ENCODE measurements at places on chromosomes 3 and 15.

DNA sequence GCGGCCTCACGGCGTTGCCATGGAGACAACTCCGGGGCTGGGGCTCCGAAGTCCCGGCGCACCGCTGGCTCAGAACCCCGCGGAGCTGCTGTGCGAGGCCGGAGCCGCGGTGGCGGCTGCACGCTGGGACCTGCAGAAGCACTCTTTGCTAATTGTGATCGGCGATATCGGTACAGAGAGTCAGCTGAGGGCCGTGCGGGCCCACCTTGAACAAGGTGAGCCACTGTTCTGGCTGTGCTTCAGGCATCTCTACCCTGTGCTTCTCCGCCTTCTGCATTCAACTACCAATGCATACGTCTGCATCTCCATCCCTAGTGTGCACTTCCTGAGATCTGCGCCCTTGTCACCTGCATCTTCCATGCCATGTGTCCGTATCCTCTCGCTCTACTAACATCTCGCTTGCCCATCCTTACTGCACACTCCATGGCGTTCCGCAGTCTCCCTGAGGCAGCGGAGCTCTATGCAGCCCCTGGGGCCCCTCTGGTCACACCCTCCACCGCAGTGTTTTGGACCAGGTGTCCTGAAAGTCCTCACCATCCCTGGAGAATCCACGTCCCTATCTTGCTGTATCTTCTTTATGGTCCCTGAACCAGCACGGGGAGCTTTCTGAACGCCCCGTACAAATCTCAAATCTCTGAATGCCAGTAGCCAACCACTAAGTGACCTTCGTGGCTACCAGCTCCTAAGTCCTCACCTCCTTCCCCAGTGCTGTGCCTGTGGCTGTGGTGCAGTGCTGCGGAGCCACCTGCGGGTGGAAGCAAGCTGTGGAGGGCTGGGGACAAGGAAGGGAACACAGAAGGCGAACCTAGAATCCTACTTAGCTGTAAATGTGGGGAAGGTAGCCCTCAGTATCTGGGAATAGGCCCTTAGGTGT is 6.2 kb upstream of the MAP1A start:
- DNase-seq, result no peak

GRCh38 chr3:99648516-99648915 is 10.1 kb downstream of the COL8A1 start:
- no peak for DNase-seq

- no peak for DNase-seq
Measured at GRCh38 chr3:50584391-50584790, 15.1 kb downstream of the HEMK1 start.

- DNase-seq, result no peak
Measured at GRCh38 chr3:150635526-150635925, 32.4 kb downstream of the SELENOT start.

DNA sequence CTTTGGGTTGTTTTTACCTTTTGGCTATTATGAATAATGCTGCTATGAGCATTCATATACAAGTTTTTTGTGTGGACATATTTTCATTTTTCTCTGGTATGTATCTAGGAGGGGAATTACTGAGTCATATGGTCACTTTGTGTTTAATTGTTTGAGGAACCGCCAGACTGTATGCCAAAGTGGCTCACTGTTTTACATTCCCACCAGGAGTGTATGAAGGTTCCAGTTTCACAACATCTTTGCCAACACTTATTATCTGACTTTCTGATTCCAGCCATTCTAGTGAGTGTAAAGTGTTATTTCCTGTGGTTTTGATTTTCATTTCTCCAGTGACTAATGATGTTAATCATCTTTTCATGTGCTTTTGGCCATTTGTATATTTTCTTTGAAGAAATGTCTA is 51.8 kb downstream of the CMTM7 start:
- DNase-seq, result no peak

GRCh38 chr15:67103869-67104268 is 38.5 kb downstream of the SMAD3 start:
- no peak for DNase-seq

DNA sequence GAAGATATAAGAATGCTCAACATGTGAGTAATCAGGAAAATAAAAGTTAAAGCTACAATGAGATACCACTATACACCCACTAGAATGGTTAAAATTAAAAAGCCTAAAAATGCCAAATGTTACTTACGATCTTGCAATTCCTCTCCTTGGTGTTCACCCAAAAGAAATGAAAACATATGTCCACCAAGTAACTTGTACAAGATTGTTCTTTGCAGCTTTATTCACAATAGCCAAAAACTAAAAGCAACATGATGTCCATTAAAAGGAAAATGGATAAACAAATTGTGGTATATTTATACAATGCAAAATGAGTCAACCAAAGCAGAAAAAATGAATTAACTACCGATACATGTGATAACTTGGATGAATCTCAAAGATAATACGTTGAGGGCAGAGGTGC is 301.6 kb upstream of the THBS1 start:
- DNase-seq, result no peak

DNA sequence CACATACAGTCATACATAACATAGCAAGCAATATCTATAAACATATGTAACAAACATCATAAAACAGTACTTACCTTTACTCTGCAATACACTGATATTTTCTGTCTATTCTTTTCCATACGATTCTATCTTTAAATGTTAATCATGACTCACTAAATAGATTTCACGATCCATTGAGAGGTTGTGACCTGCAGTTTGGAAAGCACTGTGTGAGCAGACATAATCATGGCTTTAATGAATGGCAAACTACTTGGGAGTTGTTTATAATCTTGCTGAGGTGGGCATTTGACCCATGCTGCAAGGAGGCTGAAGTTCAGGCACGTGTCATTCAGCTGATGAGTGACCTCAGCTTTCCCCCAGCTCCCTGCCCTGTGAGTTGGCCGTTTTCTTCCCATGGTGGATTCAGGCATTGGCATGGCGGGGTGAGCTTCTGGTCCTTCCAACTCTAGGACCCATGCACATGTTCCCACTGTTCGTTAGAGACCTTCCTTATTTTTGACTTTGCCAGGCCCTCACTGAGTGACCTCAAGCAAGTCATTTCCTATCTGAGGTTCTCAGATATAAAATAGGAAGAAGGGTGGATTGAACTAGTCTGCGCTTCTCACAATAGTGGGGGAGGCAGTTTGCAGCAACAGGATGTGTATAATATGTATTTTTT is 41.7 kb downstream of the PAQR5 start:
- DNase-seq, result no peak

DNA sequence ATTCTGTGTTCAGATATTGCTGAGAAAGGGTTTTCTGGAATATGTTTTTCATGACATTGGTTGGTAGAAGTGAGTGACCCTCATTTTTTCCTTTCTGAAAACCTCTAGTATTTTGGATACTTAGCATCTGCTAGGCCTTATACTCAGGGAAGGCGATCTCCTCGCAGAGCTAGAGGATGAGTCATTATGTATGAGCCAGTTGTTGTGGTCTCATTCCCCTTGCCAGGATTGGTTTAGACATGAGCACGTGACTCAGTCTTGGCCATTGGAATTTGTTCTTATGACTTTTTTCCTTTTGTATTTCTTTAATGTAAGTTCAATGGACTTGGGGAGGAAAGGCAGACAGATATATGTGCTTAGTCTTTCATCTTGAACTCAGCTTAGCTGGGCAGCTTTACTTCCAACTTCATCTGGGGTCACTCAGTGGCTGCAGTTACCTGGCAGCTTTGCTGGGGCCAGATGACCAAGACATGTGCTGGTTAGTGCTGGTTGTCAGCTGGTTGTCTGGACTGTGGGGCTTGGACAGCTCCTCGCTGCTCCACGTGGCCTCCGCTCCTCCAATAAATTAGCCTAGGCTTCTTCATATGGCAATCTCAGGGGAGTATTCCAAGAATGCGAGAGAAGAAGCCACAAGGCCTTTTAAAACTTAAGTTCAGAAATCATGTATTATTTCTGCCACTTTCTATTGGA is 207.5 kb downstream of the IL20RB start:
- no peak for DNase-seq

DNA sequence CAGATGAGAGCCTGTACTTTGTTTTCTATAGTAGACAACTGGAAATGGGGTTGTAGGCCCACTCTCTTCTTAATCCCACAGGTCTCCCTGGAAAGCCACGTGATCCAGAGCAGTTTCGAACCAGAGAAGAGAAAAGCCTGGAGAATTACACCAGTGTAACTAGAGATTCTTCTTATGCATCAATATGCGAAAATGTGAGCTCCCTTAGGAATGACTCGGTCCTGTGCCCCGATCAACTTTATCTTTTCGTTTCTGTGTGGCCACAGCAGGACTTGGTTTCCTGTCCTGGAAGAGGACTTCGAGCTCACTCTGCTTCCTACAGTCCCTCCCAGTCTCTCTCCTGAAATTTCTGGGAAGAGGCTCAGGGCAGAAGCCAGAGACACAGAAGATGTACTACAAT is 73.8 kb upstream of the TPM1 start:
- no peak for DNase-seq

DNA sequence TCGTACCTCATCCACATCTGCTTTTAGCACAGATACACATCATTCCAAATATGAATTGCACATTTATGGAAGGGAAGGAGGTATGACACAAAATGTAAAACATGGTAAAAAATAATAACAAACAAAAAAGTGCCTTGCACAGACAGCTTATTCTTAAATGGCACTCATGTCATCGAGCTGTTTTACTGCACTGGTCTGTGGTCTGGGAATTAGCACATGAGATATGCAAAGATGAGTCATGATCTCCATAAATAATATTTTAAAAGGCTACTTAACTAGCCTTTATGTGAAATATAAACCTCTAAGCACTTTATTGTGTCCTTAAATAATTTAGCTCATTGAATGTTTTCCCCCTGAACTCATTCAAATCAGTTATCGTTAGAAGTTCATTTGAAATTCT is 142.2 kb upstream of the ZNF385D start:
- no peak for DNase-seq

GRCh38 chr3:85102781-85103180 is 144.0 kb downstream of the CADM2 start:
- DNase-seq, result no peak

DNA sequence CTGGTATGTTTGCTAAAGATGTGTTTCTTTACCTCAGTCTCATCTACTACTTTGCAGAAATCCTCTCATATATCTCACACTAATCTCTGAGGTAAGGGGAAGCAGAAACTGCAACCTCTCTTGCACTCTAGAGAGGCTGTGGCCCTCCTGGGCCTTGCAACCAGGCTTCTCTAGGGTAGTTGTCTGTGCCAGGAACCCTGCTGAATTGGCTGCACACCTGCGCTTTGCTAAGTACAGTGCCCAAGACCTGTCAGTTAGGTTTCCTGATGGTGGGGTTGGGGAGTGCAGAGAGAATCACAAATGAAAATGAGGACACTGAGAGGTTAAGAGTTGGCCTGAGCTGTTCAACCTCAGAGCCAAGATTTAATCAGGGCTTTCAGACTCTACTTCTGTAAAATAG is 117.2 kb upstream of the PLXNA1 start:
- DNase-seq, result no peak

- no peak for DNase-seq
Measured at GRCh38 chr3:139319428-139320402, 24.1 kb upstream of the MRPS22 start.

DNA sequence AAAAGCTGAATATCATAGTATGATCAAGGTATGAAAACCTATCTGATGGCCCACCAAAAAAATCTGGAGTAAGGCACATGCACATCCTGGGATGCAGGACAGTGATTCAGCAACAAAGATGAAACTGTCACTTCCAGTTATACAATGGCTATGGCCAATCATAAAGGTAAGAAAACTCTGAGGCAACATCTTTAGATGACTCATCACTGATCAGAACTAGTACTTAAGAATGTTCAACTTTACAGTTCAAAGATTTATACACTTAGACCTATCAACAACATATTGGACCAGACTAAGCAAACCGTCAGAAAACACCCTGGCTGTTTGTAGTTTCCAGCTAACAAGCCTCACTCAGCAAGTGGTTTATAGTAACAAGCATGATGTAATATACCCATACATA is 21.3 kb upstream of the PLCH1 start:
- no peak for DNase-seq

DNA sequence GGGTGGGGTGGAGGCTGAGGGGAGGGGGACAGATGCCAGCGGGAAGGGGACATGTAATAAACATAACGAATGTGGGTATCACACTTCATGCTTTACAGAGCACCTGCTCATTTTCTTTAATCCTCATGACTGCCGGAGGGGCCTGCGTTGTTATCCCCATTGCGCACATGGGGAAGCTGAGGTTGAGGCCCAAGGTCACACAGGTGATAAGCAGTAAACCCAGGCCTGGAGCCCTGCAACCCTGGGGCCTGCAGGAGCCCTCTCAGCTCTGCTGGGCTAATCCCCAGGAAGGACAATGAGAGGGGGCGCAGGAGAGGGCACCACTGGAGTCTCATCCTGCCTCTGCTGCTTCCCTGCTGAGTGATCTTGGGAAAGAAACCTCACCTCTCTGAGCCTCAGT is 64.3 kb downstream of the MEGF11 start:
- DNase-seq, result no peak

DNA sequence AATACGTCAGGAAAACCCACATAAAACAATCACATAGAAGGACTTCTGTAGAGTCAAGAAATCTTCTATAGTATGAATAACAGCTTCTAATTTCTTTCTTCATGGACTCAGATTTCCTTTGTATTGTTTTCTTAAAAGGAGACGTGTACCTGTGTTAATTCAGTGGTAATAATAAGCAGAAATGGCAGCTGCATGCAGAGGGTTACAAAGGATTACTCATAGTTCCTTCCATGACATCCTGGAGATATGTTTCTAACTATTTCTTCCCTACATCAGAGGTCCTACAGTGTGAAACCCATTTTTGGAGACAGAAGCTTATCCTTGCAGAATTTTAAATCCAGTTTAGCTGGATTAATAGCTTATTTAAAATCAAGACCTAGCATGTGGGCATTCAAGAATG is 36.1 kb downstream of the FBXL22 start:
- DNase-seq, result no peak

GRCh38 chr3:172145031-172145686 is 105.8 kb downstream of the FNDC3B start:
- no peak for DNase-seq

DNA sequence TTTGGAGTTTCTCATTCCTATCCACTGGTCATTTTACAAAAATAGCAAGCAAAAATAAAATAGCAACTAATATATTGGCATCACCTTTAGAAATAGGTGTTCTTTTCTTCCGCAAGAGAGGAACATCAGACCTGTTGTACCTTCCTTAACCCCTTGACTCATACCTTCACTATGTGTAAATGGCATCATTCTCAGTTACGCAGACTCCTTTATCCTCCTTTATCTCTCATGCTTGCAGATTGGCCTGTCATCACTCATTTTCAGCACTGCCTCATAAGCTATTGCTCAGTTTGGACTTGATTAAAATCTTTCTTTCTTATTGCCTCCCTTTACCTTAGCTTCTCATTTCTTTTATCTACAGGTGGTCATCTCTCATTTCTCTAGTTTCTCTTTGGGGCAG is 21.4 kb downstream of the ARHGEF26 start:
- no peak for DNase-seq

DNA sequence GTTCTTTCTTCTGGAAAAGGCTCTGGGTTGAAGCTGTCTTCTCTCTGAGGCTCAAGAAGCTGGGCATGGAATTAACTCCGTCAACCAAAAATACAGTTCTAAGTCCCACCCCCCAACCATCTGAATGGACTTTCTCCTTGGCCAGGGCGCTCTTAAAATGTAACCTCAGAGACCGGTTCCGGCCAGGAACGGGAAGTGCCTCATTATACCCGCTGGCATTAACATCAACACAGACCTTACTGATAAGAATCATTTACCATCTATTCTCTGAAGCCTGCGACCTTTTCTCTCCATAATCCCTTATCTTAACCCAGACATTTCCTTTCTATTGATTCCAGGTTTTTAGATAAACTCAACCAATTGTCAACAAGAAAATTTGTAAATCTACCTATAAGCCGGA is 64.7 kb downstream of the ATP1B3 start:
- no peak for DNase-seq

All from activated gamma-delta T cell treated with anti-CD3 and anti-CD28 coated beads, Interleukin-2, amount 50 U/mL, for 16 hours (primary cell).